ENCODE measurements at places on chromosomes 3 and 15. TPM values are rescaled to one million over a fixed set of nuclear protein-coding genes. Genes with fewer than 3 reads are reported as not detected.

The C3orf85 gene
- total RNA-seq, result not detected

The SEMA3B gene
- total RNA-seq, result 390 TPM

The CKMT1B gene
- total RNA-seq, result not detected

The ZNF385D gene
- 32.3 TPM for total RNA-seq

The LTF gene
- 11.3 TPM for total RNA-seq

The SPTBN5 gene
- total RNA-seq, result 35.0 TPM

The TRH gene
- total RNA-seq, result not detected

The ITIH1 gene
- not detected for total RNA-seq

The FAM174B gene
- 17.5 TPM for total RNA-seq

The CPLX3 gene
- not detected for total RNA-seq

The C3orf49 gene
- total RNA-seq, result not detected

The CFAP91 gene
- total RNA-seq, result 17.3 TPM

All from sciatic nerve (tissue), 2 donors.